Activated T-helper 1 cell treated with anti-CD3 and anti-CD28 coated beads, Interleukin-12 subunit alpha, Interleukin-12 subunit beta, Interleukin-2, Interleukin-4 antibody, amounts not matched to agents 30 ng/mL and 10 ng/mL and 1 ng/mL, durations not matched to agents 14 hours and 24 hours and 36 hours (primary cell): ENCODE measurements at places on chromosomes 12 and 14.

- DNase-seq = no peak
These were observed 258.3 kb upstream of the STXBP6 start for GRCh38 chr14:25308244-25308643.

DNA sequence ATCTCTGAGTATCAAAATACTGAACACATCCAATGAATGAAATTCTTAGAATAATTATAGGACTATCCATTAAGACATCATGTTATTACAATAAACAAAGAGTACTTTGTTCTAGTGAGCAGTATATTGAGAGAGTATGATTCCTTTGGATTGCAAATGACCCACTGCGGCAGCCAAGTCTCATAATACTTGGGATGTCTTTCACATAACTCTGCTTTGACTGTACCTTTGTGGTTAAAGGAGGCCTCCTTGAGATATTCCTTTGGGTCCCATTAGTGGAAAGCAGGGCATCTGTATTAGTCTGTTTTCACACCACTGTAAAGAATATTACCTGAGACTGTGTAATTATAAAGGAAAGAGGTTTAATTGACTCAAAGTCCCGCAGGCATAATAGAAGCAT, 593.8 kb downstream of the TRHDE start:
- no peak for DNase-seq

GRCh38 chr12:123075646-123076171, 75.2 kb downstream of the PITPNM2 start:
- DNase-seq = peak; percentile 81

DNA sequence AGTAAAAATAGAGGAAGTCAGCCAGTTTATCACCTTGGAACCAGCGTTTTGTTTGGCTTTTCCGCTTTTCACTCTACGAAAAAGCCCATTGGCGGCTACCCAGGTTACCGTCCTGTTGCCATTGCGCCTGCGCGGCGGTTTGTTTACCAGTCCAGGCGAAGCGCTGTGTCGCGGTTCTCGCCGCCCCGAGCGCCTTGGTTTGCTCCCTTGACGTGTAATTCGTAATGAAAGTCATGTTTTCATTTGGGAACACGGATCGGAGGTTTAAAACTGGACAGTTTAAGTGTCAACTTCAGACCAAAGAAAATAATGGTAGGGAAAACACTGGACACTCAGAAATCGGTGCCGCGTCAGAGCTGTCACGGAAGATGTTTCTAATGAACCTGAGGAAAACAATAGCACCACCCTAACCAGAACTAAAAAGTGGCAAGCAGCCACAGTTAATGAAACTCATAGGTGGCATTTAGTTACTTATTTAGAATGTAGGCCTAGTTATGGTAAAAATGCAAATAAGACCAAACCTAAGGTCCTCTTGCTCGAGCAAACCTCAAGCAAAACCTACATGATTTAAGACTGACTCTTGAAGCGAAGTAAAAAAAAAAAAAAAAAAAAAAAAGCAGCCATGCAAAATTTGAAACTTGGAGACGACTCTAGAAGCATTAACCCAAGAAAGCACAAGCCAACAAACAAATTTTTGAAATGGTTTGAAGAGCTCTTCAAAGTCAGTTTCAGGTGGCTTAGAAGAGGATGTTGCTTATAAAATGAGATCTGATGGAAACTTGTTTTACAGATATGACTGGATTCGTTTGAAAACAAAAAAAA, 790 bp upstream of the GPR19 start:
- peak; percentile 91 for DNase-seq

- no peak for DNase-seq
These were observed 433.6 kb downstream of the AEBP2 start for GRCh38 chr12:19872621-19873540.

GRCh38 chr12:65278576-65279368, at the start of gene MSRB3:
MSRB3 (plus strand) TSS chr12:65278683; CDS start chr12:65308580, 29,897 bp downstream.
- DNase-seq = no peak

DNA sequence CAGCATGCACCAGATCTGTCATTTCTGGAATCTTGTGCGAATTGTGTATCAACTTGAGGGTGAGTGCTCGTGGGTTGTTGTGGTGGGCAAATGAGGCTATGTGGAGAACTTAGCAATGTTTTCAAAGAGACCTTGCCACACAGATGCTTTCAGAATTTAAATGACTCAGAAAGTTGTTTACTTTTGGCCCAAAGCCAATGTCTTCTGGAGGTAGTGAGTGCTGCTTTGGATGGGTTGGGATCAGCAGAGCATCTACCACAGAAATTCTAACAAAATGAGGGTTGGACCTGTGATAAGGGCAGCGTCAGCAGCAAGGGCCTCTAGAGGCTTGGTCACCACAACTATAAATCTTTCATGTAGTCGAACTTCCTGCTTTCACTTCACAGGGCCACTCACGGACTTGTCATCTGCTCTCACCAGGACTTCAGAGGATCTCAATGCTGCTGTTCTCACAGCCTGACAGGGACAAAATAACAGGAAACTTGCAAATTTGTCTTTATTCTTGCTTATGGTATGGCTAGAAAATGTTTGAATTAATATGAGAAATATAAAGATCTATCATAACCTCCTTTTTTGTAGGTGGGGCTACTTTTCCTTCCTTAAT, 111.4 kb downstream of the DACT1 start:
- DNase-seq = peak; percentile 14

DNA sequence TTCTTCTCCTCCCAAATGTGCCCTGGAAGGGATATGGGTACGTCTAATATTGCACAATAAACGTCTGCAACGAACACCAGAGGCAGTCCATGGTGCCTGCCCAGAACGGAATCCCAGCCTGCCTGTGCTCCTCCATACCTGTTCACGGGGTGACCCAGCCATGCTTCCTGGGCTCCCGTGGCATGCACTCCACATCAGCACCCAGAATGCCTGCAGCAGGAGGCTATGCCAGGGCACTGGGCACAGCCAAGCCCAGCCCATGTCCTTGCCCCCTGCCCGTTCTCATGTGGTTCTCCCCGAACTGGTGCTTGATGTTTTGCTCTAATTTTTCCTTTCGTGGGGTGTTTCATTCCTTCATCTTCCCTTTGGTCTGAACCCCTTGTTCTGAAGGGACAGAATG, 404.3 kb downstream of the BCL11B start:
- no peak for DNase-seq

GRCh38 chr14:100531152-100532121, 55.8 kb downstream of the BEGAIN start:
- DNase-seq = no peak

- DNase-seq = peak; percentile 28
These were observed 36.6 kb upstream of the GZMB start for GRCh38 chr14:24670594-24670993.

DNA sequence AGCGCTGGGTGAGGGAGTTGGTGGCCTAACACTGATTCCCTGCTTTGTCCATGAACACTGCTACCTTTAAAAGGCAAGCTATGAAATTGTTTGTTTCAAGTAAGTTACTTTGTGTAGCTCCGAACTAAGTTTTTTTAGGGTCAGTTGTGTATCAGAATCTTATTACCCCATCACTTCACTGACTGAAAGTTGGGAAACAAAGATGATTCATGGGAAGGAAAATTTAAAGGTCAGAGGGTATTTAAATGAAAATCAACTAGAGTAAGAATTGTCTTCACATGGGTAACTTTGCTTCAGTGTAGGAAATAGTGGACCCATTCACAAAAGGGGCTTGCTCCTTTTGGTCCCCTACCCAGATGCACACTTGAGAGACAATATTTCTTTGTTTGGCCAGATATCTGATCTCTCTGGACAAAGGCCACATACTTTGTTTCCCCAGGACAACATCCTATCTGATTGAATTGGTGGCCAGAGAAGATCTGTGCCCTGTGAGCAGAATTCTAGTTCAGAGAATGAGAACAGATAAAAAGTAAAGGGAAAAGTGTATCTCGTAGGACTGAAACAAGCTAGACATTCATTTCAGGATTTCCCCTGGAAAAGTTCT, 53.5 kb downstream of the RAB35 start:
- no peak for DNase-seq

DNA sequence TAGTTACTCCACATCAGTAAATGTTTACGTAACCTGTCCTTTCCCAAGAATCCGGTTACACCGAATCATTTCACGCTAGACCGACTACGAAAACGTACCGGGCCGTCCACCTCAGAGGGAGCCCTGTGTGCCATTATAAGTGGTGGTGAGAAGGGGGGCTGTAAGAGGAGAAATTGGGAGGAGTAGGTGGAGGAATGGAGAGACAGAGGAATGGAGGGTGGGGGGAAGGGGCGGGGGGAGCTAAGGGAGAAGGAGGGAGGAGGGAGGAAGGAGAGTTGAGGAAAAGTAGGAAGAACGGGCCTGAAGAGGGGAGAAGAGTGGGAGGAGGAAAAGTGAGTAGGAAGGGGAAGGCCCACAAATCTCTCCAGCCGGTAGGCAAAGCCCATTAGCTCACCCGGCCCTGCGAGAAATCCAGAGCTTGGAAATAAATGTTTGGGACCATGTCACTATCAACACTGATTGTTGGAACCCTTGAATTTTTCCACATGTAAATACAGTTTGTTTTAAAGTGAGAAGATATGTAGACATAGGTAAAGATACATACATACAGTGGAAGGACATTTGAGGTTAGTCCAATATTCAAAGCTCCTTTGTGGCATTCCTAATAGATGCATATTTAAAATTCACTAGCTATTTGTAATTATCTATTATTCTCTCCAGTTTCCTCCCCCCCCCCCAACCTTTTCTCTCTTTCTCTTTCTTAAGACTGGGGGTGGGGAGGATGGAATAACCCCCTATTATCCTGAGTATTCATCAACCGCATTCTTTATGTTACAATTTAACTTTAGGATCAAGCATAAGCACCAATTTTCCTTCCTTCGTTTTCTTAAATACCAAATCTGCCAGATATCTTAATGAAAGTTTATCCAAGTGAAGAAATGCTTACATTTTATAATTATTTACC, 2.1 kb upstream of the FOXG1 start:
- no peak for DNase-seq

- peak; percentile 32 for DNase-seq
These were observed 76.0 kb downstream of the VCPKMT start for GRCh38 chr14:50040401-50040775.

GRCh38 chr14:60273956-60274355, 24.9 kb downstream of the PPM1A start:
- no peak for DNase-seq

- no peak for DNase-seq
These were observed 37.5 kb downstream of the SLC2A13 start for GRCh38 chr12:40068416-40068815.

GRCh38 chr12:2976581-2976996, 17.4 kb downstream of the TEAD4 start:
- no peak for DNase-seq

- DNase-seq = no peak
These were observed 3.4 kb upstream of the HOXC9 start for GRCh38 chr12:53996240-53997203.

GRCh38 chr14:75946785-75947184, 35.0 kb downstream of the TGFB3 start:
- DNase-seq = no peak

GRCh38 chr12:1403417-1403816, 191.0 kb downstream of the FBXL14 start:
- DNase-seq = no peak

DNA sequence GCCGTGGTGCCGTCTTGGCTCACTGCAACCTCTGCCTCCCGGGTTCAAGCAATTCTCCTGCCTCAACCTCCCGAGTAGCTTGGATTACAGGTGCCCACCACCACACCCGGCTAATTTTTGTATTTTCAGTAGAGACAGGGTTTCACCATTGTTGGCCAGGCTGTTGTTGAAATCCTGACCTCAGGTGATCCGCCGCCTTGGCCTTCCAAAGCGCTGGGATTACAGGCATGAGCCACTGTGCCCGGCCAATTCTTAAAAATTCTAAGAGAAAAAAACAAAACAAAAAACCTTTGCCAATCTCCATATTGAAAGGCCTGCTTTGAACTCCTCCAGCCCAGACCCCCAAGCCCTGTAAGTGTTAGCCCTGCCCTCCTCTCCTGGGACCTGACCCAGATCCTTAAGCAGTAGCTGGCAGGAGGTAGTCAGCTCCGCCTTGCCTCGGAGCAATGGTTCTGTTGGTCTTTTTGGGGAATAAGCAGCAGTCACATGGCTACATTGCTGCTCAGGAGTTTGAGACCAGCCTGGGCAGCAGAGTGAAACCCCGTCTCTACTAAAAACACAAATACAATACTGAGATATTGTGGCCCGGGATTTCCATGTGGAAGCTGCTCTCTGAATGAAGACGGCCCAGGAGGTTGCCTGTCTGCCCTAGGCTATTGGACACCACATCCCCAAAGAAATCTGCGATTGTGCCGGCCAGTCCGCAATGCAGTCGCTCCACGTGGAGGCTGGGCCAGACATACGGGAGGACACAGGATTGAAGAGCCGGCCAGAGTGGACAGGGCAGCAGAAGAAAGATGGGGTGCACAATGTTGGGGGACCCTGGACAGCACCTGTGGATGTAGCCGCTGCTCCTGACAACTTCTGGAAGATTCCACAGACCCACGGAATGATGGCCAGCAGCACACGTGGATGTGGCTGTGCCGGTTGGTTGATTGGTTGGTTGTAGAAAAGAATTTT, 28.8 kb upstream of the BEGAIN start:
- no peak for DNase-seq

DNA sequence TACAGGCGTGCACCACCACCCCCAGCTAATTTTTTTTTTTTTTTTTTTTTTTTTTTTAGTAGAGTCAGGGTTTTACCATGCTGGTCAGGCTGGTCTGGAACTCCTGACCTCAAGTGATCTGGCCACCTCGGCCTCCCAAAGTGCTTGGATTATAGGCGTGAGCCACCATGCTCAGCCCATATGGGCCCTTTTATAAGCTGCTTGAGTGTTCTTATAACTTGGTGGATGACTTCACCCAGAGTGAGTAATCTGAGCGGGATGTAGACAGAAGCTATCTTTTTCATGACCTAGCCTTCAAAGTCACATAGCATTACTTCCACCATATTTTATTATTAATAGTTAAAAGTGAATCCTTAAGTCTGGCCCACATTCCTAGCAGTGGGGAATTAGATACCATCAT, 16.4 kb downstream of the BBOF1 start:
- no peak for DNase-seq

DNA sequence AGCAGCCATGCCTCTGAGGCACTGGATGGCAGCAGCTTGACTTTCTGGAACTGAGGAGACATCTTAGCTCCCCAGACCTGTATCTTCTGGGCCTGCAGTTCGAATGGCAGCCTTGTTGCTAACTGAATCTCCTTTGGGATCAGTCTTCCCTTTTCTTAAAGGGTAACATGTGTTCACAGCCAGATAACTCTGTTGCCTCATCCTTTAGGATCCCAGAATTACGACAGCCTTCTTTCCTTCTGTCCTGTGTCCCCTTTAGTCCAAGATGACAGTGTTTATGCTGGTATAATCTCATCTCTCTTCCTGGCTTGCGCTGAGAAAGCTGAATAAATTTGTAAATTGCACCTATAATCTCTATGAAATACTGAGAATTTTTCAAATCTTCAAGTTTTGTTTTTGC, 9.1 kb upstream of the ERC1 start:
- no peak for DNase-seq

GRCh38 chr14:60106339-60106738, 14.6 kb downstream of the PCNX4 start:
- DNase-seq = no peak

DNA sequence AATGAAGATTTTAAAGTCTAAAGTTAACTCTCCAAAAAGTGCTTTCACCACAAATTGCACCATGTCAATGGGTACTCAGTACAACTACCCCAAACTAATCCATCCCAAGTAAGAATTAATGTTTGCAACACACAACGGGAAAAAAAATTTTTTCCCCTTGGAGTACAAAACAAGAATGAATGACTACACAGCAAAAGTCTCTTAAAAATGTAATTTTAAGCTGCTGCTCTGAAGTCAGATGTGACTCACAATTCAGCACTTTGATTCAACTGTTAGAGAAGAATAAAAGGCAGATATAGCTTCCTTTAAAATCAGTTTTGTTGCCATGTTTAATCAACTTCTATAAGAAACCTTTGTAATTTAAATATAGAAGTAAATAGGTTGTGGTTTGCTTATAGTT, 42.5 kb upstream of the VPS33A start:
- DNase-seq = no peak

- DNase-seq = no peak
These were observed 75.2 kb downstream of the SPRING1 start for GRCh38 chr12:116662612-116663144.
